AG08395 (cell line): ENCODE measurements at places on chromosomes 16 and 17.
A peak's percentile ranks its signal among the peaks of the same experiment; 100 is the strongest.

DNA sequence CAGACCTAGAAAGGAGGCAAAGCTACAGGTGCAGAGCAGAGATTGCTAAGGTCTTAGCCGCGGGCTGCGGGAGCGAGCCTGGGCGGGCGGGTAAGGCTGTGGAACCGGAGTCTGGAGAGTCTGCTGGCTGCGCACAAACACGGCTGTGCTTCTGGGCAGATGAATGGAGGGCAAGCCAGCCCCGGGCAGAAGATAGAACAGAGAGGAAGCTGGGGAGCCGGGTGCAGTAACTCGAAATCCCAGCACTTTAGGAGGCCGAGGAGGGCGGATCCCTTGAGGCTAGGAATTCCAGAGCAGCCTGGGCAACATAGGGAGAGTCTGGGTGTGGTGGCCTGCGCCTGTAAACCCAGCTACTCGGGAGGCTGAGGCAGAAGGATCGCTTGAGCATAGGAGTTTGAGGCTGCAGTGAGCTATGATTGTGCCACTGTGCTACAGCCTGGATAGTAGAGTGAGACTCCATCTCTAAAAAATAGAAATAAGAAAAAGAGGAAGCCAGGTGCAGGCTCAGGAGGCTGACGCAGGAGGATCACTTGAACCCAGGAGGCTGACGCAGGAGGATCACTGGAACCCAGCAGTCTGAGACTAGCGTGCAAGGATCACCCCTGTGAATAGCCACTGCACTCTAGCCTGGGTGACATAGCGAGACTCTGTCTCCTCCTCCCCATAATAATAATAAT lies 56.3 kb downstream of the PITPNC1 start:
- no peak for DNase-seq

DNA sequence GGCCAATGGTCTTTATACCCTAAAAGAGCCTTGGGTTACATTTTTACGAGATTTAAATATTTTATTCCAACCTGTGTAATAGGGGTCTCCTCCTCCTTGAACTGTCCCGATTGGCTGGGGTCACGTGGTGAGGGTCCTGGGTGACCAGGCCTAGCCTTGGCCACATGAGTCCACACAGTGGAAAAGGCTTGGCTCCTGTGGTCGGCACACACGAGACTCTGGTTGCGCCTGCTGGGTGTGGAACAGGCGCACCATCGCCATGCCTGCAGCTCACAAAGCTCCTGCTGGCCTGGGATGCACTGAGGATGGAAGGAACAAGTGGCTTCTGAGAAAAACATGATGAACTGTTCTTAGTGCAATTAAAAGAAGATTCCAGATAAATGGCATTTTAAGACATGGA lies 103.9 kb upstream of the ZNF750 start:
- DNase-seq = no peak

GRCh38 chr16:67460168-67460567 lies 20.8 kb downstream of the ATP6V0D1 start:
- DNase-seq = no peak

GRCh38 chr17:65888649-65889048 lies 303.3 kb downstream of the CEP112 start:
- peak; percentile 50 for DNase-seq

- no peak for DNase-seq
Measured at GRCh38 chr17:28427371-28427770, 21.4 kb upstream of the SLC46A1 start.

- no peak for DNase-seq
Measured at GRCh38 chr16:49697631-49698452, 158.1 kb downstream of the ZNF423 start.

DNA sequence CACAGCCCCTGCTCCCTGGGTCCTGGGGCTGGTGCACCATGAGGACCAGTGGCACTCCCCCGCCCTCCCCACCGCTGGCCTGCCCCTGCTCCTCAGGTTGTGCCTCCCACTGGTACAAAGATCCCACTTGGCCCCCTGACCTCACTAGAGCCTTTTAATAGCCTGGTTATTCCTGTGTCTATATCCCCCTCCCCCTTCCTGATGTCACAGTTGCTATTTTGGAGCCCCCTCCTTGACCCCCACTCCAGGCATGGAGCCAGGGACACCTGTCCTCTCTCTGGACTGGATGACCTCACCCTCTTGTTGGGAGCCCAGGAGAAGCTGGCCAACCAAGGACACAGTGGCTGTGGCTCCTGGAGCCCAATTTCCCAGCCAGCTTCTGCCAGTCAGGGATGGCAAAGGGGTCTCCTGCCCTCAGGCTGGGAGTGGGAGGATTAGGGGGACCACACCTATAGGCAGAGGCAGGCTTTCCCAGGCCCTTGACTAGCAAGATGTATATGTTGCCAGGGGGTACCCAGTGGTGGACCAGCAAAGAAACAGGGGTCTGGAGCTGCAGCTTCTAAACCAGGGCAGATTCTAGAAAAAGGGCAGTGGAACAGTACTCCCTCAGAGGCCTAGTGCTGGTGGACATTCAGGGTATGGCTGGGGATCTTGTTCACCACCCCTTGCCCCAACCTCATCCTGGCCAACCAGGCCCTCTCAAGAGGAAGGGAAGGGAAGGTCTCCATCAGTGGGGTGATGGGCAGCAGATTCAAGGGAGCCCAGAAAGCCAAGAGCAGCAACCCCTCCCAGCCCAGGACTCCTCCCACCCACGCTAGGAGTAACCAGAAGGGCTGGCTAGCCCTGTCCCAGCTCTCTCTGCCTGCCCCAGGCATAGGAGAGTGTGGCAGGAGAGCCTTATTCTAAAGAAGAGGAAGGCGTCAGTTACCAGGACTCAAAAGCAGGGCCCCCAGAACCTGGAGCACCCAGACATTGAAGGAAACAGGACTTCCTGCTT lies 10.9 kb downstream of the HDAC5 start:
- DNase-seq = no peak

GRCh38 chr16:84643180-84643583 lies 5.1 kb upstream of the KLHL36 start:
- DNase-seq = peak; percentile 94

GRCh38 chr17:57518587-57519581 lies 226.2 kb downstream of the CCDC182 start:
- DNase-seq = peak; percentile 31

- DNase-seq = no peak
Measured at GRCh38 chr16:14324581-14324980, 253.5 kb downstream of the MRTFB start.

- peak; percentile 91 for DNase-seq
Measured at GRCh38 chr16:87457709-87458423, 35.0 kb downstream of the ZCCHC14 start.

- DNase-seq = no peak
Measured at GRCh38 chr17:27569257-27569722, 61.7 kb upstream of the LGALS9 start.
